Esophagus squamous epithelium (tissue), 5 donors: ENCODE measurements at places on chromosomes 16 and 17. TPM values are rescaled to one million over a fixed set of nuclear protein-coding genes. Genes with fewer than 3 reads are reported as not detected.

Gene ZFP3
- 2.1 TPM for total RNA-seq

Gene CLEC18B
- 4.1 TPM for total RNA-seq

GRCh38 chr16:11768849-11769248, 26.2 kb upstream of the TXNDC11 start:
- H3K4me1 ChIP-seq = no peaks in the 10 kb centered on the region
- H3K27me3 ChIP-seq = no peaks in the 10 kb centered on the region
- H3K36me3 ChIP-seq = peaks cover 6% of the 10 kb centered on the region
- DNase-seq = no peak
- no peak overlapping the region for H3K27ac ChIP-seq

GRCh38 chr17:35192708-35193107, 1.5 kb downstream of the SLC35G3 start:
- DNase-seq = no peak
- no peaks in the 10 kb centered on the region for H3K27me3 ChIP-seq
- no peak overlapping the region for H3K27ac ChIP-seq
- H3K36me3 ChIP-seq = no peaks in the 10 kb centered on the region
- H3K4me1 ChIP-seq = peaks cover 22% of the 10 kb centered on the region

Gene LAT
- total RNA-seq = 3.4 TPM

Gene SMPD3
- total RNA-seq = 0.35 TPM

GRCh38 chr16:5025171-5025632, 8.5 kb downstream of the NAGPA start:
- H3K4me3 ChIP-seq = no peak overlapping the region
- H3K36me3 ChIP-seq = no peaks in the 10 kb centered on the region
- no peaks in the 10 kb centered on the region for H3K27me3 ChIP-seq
- H3K4me1 ChIP-seq = no peaks in the 10 kb centered on the region
- H3K27ac ChIP-seq = no peak overlapping the region

DNA sequence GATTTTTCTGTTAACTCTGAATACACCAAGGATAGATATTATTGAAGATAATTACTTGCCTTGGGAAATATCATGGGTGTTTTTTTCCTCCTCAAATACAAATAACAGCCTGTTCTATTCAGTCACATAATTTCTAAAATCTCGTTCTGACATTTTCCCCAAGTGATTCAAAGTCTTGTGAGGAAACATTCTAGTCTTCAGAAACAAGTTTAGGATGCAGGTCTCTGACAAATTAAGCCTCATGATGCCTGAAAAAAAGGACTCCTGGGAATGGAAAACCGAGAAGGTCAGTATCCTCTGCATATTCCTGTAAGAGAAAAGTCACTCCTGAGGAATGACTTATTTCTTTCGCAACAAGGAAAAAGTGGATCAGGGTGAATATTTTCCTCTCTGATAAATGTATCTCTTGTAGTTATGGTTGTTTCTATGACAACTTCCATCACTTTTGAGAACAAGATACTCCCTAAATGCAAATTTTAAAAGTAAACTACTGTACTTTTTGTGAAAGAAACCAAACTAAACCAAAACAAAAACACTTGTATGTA, 384.6 kb downstream of the CNTNAP4 start:
- no peaks in the 10 kb centered on the region for H3K4me1 ChIP-seq
- H3K27ac ChIP-seq = no peak overlapping the region
- no peaks in the 10 kb centered on the region for H3K36me3 ChIP-seq

DNA sequence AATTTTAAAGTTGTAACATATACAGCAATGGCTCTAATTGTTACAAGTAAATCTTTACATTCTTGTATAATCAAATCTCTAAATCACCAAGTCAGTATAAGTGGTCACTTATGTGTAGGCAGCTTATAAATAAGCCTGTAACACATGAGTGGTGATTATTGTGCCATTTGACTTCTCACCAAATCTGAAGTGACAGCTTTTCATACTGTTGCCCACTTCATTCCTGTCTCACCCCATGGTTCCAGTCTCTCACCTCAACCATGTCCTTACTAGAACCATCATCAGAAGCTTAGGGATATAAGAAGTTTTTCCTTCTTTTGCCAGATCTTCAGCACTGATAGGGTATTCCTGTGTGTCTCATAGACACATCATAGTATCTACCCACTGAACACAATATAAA, 23.5 kb downstream of the TNRC6A start:
- H3K36me3 ChIP-seq = peaks cover 1% of the 10 kb centered on the region
- H3K4me3 ChIP-seq = no peak overlapping the region
- no peak for DNase-seq
- H3K4me1 ChIP-seq = peaks cover 66% of the 10 kb centered on the region

GRCh38 chr17:16123531-16123930, 91.8 kb downstream of the NCOR1 start:
- no peaks in the 10 kb centered on the region for H3K4me1 ChIP-seq
- H3K36me3 ChIP-seq = peaks cover 6% of the 10 kb centered on the region
- no peaks in the 10 kb centered on the region for H3K27me3 ChIP-seq
- H3K27ac ChIP-seq = no peak overlapping the region

Gene USP43
- 12.8 TPM for total RNA-seq

- peaks cover 12% of the 10 kb centered on the region for H3K36me3 ChIP-seq
- H3K27ac ChIP-seq = peak overlapping the region; percentile 57
- H3K27me3 ChIP-seq = no peaks in the 10 kb centered on the region
- H3K4me3 ChIP-seq = no peak overlapping the region
- peaks cover 45% of the 10 kb centered on the region for H3K4me1 ChIP-seq
- DNase-seq = no peak
Measured at GRCh38 chr16:10536814-10537389, 43.5 kb downstream of the EMP2 start.

Gene SMIM36
- total RNA-seq = not detected

DNA sequence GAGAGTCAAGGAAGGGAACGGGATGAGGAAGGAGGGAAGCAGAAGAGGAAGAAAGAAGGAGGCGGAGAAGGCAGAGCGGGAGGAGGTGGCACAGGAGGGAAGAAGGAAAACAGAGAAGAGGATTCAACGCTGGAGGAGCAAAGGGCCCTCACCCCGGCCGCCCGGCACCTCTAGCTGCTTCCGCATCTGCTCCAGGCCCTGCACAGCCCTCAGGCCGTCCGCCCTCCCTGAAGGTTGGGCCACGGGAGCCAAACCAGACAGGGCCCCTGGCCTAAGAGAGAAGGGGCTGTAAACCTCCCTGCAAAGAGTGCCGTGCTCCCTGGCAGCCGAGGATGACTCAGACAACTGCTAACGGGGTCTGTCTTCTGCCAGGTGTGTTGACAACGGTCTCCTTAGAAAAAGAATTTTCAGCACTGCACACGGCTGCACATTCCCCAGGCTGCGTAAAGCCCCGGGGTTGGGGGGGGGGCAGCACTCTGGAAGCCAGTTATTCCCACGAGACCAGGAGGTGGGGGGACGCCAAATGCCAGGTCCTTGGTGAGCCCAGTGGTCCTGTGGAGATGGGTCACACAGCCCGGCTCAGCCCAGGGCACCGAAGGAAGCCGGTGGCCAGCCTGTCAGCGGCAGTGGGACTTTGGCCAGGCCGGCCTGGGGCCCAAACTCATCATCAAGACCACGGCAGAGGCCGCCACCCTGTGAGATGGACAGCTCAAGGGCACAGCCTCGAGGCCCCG, 29.1 kb downstream of the MRM3 start:
- H3K27ac ChIP-seq = no peak overlapping the region
- H3K4me3 ChIP-seq = no peak overlapping the region
- peaks cover 8% of the 10 kb centered on the region for H3K4me1 ChIP-seq
- H3K36me3 ChIP-seq = no peaks in the 10 kb centered on the region
- H3K27me3 ChIP-seq = no peaks in the 10 kb centered on the region
